ENCODE measurements at places on chromosomes 11 and 22. TPM values are rescaled to one million over a fixed set of nuclear protein-coding genes. Genes with fewer than 3 reads are reported as not detected.

- no peak for DNase-seq
These were observed 192.4 kb upstream of the API5 start for GRCh38 chr11:43119275-43119970.

DNA sequence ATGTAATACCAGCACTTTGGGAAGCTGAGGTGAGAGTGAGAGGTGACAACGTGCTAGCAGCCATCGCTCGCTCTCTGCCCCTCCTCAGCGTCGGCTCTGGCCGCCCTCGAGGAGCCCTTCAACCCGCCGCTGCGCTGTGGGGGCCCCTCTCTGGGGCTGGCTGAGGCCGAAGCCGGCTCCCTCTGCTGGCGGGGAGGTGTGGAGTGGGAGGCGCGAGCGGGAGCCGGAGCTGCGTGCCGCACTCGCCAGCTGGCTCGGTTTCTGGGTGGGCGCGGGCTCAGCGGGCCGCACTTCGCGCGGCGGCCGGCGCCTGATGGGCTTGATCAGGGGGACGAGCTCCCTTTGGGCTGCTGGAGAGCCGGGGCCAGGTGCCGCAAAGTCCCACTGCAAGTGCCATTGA is 98.9 kb upstream of the UBASH3B start:
- DNase-seq: peak; percentile 59

GRCh38 chr11:134229126-134229790 is 4.8 kb downstream of the VPS26B start:
- DNase-seq: no peak

DNA sequence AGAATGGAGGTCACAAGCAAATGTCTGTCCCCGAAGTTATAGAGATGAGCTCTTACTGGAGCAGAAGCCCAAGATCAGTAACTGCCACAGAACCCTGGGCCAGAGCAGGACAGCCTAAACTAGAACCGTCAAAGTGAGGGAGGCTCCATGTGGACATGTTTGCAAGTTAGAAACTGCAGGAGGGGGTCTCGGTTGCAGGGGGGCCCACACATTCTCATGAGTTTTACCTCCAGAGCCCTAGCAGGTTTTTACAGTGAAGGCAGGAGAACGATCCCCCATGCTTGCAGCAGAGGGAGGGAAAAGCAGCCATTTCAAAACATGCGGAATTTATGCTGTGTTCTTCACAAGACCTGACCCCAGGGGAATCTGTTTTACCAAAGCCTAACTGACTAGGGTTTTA is 133.5 kb upstream of the B3GAT1 start:
- DNase-seq: no peak

DNA sequence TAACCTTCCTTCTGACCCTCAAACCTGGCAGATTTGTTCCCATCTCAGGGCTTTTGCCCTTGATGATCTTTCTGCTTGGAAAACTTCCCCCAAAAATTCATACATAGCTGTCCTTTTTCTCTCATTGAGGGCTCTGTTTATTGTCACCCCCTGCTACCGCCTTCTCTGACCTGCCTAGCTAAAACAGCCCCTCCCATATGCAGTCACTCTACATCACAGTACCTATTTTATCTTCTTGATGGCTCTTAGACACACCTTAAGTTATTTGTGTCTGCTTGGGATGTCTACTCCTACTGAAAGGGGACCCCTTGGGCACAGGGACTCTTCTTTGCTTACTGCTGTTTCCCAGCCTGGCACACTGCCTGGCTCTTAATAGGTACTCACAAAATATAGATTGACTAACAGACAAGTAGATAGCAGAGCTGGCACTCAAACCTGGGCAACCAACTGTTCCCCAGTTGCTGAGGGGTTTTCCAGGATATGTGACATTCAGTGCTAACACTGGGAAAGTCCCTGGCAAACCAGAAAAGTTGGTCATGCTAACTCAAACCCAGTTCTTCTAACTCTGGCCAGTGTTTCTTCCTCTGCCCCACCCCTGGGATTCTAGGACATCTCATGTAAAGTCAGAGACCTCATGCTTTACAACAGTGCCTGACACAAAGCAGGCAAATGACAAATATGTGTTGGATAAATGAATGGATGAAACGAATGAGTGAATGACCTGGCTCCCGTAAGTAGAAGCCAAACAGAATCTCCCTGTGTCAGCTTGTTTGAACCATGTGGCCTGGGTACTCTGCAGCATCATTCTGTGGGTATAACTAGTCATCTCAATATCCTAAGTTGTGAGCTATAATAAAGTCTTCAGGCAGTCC is 19.8 kb upstream of the FJX1 start:
- no peak for DNase-seq

- DNase-seq: no peak
These were observed 25.1 kb upstream of the FJX1 start for GRCh38 chr11:35593143-35593542.

DNA sequence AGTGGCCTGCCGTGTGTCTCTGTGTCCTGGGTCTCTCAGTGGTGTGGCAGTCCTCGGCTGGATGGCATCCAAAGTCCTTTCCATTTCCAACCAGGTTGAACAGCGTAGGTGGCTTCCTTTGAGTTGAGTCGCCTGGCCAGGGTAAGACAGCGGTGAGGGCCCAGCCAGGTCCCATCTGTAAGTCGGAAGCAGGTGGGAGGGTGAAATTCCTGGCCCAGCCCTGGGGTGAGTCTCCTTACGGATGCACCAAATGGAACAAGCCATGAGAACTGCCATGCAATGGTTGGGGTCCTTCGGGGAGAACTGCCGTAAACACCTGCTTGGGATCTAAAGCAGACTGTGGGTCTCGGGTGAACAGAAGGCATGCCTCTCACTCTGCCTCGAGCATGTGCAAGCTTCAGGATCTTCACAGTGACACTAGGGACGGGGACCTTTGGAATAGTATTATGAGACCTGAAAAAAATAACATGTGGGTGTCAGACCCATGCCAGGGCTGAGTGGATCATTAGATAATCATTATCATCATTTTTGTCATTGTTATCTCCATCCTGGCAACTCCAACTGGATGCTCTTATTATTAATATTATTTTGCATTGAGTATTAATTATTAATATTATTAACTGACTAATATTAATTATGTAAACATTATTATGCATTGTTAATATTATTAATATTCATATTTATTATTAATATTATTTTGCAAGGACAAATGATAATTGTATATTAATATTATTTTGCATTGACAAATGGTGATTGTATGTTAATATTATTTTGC is 57.7 kb upstream of the LINC01488 start:
- no peak for DNase-seq

- peak; percentile 97 for DNase-seq
These were observed 1376.4 kb downstream of the TBC1D22A start for GRCh38 chr22:48138855-48139254.

- no peak for DNase-seq
These were observed 33.2 kb upstream of the CCDC89 start for GRCh38 chr11:85718991-85719807.

DNA sequence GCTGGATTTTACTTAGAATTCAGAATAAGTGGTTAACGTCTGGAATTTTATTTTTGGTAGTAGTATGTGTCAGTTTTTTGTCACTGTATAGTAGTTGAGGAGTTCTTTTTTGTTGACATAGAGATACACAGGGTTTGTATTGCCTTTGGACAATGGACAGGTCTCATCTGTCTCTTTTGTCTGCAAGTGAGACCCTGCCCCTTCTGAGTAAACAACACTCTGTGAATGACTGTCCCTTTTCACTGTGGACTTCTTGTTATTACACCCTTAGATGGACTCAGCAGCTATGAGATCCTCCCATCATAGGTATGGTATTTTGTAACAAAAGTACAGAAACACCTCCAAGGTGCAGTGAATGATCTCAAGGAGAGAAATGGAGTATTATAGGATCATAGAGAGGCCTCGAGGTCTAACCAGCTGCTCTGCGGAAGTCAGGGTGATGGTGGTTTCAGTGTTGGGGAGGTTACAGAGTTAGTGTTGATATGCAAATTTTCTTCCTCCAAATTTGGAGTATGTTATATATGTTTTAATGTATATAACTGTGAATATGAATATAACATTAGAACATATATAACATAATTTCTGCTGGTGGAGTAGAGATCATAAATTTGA is 7.8 kb downstream of the PPP6R3 start:
- DNase-seq: no peak

GRCh38 chr22:40418366-40419201 is 48.2 kb downstream of the SGSM3 start:
- no peak for DNase-seq

GRCh38 chr11:46270684-46271083 is 6.8 kb upstream of the CREB3L1 start:
- peak; percentile 36 for DNase-seq

DNA sequence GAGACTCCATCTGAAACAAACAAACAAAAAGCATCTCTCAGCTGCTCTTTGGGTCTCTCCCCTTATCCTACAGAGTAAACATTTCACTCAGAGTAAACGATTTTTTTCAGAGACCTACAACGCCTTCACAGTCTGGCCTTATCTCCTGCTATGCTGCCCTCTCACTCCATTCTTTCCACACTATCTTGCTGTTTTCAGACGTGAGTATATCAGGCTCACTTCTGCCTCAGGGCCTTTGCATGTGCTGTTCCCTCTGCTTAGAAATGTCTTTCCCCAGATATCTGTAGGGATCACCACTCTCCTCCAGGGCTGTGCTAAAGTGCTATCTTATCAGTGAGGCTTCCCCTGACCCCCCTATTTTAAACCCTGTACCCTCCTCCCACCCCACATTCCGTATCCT is 6.5 kb downstream of the RIBC2 start:
- DNase-seq: no peak

DNA sequence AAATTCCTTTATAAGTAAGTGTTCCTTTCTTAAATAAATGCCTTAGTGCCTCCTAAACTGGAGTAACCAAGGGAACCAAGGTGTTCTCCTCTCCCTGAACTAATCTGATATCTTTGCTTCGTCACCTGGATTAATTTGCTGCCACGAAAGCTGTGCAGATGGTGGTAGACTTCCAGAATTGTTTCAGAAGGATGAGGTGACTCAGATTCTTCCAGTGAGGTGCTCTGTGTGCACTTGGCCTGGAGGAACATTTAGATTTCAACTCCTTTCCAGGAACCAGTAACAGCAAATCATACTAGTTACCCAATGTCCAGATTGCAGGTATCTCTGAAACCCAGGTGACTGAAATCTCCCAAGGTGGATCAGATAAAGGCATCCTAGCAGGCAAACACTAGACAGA is 181.9 kb downstream of the FAT3 start:
- DNase-seq: no peak

DNA sequence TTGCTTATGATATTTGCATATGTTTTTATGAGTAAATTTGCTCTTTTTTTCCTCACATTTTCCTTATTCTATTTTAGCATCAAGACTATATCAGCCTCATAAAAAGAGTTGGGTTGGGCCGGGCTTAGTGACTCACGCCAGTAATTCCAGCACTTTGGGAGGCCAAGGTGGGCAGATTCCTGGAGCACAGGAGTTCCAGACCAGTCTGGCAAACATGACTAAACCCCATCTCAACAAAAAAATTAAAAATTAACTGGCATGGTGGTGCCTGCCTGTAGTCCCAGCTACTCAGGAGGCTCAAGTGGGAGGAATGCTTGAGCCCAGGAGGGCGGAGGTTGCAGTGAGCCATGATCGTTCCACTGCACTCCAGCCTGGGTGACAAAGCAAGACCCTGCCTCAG is 148.8 kb upstream of the ANO5 start:
- no peak for DNase-seq

GRCh38 chr22:35637254-35637653 is 11.0 kb upstream of the APOL6 start:
- DNase-seq: no peak

DNA sequence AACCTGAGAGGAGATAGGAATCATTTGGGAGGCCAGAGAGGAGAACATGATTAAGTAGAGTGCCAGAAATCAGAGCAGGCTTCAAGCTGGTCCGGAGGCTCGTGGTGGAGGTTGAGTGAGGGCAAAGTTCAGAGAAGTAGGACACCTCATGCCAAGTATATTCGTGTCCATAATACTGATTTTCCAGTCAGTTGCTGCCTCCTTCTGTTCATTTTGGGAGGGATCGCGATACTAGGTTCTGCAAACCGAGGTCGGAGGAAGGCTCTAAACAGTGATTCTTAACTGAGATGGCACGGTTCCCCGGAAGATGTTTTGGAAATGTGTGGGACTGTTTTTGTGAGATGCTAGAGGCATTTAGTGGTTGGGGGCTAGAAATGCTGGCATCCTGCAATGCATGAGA is 13.6 kb upstream of the CD3E start:
- peak; percentile 53 for DNase-seq

GRCh38 chr11:5922749-5923426 is 19.2 kb upstream of the OR56A3 start:
- no peak for DNase-seq

DNA sequence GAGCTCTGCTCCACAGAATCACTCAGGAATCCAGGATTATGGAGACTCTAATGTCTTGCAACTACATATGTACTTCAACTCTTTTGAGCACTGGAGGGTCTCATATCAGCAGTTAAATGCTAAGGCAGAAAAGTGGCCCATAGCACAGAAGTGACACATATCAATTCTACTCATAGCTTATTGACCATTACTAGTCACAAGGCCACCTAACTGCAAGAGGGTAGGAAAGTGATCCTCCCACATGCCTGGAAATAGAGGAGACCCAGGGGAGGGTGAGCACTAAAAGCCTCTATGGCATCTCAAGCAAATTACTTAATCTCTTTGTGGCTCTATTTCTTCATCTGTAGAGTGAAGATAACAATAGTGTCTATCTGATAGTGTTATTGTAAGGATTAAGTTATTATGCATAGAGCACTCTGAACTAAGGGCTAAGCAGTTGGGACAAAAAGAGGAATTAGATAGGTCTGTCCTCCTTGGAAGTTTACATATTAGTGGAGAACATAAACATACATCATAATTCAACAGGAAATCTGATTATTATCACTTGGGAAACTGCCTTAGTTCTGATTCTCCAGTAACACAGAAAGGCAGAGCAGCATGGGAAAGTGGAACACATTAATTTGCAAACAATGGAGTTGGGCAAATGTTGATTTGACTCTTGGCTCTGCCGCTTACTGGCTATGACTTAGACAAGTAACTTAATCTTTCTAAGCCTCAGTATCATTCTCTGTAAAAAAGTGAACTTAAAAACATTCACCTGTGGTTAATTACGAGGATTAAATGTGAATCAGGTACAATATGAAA is 25.1 kb upstream of the USP47 start:
- no peak for DNase-seq

GRCh38 chr11:117420143-117420485 is 92.5 kb downstream of the CEP164 start:
- no peak for DNase-seq

GRCh38 chr11:26011474-26011873 is 320.5 kb upstream of the ANO3 start:
- no peak for DNase-seq

DNA sequence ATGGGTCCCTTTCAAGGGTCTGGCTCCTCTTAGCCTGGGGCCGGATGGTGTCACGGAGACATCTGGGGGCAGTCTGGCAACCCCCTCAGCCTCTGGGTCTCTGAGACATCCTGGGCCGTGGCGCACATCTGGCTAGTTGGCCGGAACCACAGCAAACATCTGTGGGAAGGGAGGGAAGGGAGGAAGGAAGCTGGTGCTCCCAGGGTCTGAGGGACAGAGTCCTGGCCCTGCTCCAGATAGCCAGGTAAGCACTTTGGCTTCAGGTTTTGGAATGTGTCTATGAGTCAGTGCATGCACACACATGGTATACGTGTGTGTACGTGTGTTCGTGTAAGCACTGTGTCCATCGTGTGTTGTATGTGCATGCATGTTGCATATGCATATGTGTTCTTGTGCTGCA is 225.1 kb downstream of the MN1 start:
- peak; percentile 11 for DNase-seq

- no peak for DNase-seq
These were observed 712.4 kb downstream of the TBC1D22A start for GRCh38 chr22:47474895-47475294.

The PATE4 gene
- total RNA-seq: not detected

The GALNT18 gene
- 0.54 TPM for total RNA-seq

The FGF3 gene
- not detected for total RNA-seq

The MMP13 gene
- total RNA-seq: not detected

The OSBPL5 gene
- total RNA-seq: 20.5 TPM

The SLC6A5 gene
- total RNA-seq: under 0.01 TPM

The MSANTD2 gene
- 4.0 TPM for total RNA-seq

Measured in hematopoietic multipotent progenitor cell (in vitro differentiated cells).